ENCODE measurements at places on chromosomes 3 and 15.

- no peak for DNase-seq
Observed at GRCh38 chr3:156602424-156602823, 47.5 kb upstream of the SSR3 start.

- peak; percentile 47 for DNase-seq
Observed at GRCh38 chr15:72227720-72228119, 3.3 kb downstream of the PKM start.

GRCh38 chr15:38674448-38674847, 109.8 kb upstream of the RASGRP1 start:
- no peak for DNase-seq

- DNase-seq = peak; percentile 28
Observed at GRCh38 chr3:27723001-27723445, 900 bp upstream of the EOMES start.

GRCh38 chr3:124791639-124792151, 61.4 kb downstream of the UMPS start:
- DNase-seq = no peak

GRCh38 chr3:146221276-146221675, 29.6 kb downstream of the PLSCR4 start:
- no peak for DNase-seq

GRCh38 chr3:197709135-197709534, 27.6 kb downstream of the RUBCN start:
- DNase-seq = no peak

- no peak for DNase-seq
Observed at GRCh38 chr3:89740080-89740880, 632.9 kb downstream of the EPHA3 start.

DNA sequence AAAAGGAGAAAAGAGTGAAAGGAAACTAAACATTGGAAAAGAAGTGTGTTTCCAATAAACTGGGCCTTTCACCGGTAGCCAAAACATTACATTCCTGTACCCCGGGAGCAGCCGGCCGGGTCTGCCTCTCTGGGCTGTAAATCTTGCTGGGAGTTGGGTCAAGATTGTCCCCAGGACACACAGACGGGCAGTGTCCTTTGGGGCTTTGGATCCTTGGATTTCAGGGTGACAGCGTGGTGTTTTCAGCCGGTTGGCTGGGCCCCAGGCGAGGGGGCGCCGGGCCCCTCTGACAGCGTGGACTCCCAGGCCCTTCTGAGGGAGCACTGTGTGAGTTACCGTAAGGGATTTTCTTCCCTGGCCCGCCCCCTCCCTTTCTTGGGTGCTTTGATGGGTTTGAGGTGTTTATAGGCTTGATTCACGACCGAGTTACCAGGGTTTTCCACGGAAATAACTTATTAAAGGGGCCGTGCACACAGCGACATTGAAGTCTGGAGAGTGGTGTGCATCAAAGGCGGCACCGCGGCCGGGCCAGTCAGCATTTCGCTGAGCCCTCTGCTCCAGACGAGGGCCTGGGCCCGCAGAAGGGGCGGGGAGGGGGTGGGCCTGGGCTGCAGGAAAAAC, 27.4 kb downstream of the SMAD6 start:
- DNase-seq = no peak

DNA sequence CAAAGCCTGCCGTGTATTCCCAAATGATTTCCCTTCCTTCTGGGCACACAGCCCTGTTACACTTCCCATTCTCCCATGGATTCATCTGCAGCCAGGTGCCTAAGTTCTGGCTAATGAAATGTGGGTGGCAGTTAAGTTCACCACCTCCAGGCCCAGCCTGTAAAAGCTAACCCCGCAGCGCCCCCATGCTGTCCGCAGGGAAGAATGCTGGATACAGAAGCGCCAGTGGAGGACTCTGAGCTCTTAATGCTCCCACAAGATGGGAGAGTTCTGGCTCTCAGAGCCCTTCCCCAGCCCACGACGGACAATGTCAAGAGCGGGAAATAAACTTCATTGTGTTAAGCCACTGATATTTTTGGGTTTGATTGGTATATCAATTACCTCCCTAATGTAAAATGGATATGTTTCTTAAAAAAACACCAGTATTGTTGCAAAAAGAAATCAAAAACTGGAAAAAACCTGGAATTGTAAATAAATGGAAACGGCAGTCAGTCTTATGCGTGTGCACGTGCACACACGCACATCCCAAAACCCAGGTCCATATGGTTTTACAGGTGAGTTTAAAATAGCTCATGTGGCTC, 37.7 kb upstream of the FGD5 start:
- no peak for DNase-seq

DNA sequence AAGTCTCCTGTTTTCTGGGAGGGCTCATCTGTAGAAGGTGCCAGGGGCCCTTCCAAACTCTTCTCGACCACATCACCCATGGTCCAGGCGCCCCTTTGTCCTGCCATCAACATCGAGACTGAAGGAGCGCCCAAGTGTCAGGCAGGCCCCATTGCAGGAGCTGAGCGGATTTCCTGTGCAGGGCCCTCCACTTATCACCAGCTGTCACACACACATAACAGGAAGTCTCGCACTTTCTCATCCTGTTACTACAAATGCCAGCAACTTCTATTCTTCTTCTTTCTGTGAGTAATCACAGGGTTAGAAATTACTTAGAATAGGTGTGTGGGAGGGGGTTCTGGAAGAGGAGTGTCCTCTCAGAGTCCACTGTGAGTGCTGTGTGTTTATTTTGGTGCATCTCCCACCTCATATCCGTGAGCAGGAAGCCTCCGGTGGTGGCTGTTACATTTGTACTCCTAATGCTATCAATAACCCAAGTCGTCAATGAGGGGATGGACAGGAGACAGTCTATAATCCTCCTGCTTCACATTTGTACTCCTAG, at the start of gene KLHL6:
Gene KLHL6, minus strand, starts transcription at position 166 of the 541 bp plus-strand sequence. Its CDS starts 53 bp downstream, at position 113.
- peak; percentile 82 for DNase-seq

- no peak for DNase-seq
Observed at GRCh38 chr3:38743043-38743442, 73.0 kb downstream of the SCN10A start.

DNA sequence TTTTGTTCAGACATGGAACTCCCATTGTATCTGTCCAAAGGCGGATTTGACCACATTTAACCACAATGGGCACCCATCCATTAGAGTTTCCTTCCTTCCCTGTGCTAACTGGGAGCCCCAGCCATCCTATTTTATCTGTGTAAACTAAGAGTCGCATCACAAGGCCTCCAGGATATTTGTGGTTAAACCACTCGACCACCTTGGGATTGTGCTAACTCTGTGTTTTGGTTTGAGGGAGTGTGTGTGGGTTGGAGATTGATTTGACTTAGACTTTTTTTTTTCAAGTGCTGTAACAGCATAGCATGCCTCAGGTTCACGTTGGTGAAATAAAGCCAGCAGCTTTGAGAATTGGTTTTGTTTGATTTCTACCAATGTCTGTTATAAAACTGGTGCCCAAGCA, 100.4 kb upstream of the TP63 start:
- DNase-seq = no peak

GRCh38 chr3:151198849-151199248, 4.2 kb downstream of the GPR171 start:
- DNase-seq = no peak

DNA sequence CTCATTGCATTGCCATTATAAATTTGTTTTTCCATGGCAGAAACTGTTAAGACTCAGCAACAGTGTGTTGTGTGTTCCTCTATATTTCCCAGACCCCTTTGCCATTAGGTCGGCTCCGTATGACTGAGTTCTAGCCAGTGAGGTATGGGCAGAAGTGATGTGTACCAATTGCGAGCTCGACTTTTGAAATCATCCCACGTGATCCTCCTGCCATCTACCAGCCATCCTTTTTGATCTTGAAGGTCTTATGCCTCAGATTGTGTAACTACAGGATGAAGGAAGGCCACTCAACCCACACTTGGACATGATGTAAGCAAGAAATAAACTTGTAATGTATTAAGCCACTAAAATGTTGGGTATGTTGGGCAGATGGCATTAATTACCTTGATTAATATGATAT, 562.3 kb downstream of the PDCD6IP start:
- no peak for DNase-seq
